ENCODE measurements at places on chromosomes 1 and 21. TPM values are rescaled to one million over a fixed set of nuclear protein-coding genes. Genes with fewer than 3 reads are reported as not detected.

The S100A7 gene
- total RNA-seq: not detected

The SPATA21 gene
- not detected for total RNA-seq

The RHEX gene
- not detected for total RNA-seq

The ETV3L gene
- total RNA-seq: not detected

The HDGF gene
- 185 TPM for total RNA-seq

The ZBTB8A gene
- 5.3 TPM for total RNA-seq

The LYSMD1 gene
- total RNA-seq: 7.1 TPM

The LRRC71 gene
- total RNA-seq: not detected

The KCNN3 gene
- total RNA-seq: not detected

The SPRR2B gene
- total RNA-seq: not detected

GRCh38 chr1:224497714-224498573 is 63.3 kb upstream of the WDR26 start:
- H3K36me3 ChIP-seq: no peaks in the 10 kb centered on the region
- no peaks in the 10 kb centered on the region for H3K27me3 ChIP-seq
- H3K27ac ChIP-seq: peak overlapping the region; percentile 96

DNA sequence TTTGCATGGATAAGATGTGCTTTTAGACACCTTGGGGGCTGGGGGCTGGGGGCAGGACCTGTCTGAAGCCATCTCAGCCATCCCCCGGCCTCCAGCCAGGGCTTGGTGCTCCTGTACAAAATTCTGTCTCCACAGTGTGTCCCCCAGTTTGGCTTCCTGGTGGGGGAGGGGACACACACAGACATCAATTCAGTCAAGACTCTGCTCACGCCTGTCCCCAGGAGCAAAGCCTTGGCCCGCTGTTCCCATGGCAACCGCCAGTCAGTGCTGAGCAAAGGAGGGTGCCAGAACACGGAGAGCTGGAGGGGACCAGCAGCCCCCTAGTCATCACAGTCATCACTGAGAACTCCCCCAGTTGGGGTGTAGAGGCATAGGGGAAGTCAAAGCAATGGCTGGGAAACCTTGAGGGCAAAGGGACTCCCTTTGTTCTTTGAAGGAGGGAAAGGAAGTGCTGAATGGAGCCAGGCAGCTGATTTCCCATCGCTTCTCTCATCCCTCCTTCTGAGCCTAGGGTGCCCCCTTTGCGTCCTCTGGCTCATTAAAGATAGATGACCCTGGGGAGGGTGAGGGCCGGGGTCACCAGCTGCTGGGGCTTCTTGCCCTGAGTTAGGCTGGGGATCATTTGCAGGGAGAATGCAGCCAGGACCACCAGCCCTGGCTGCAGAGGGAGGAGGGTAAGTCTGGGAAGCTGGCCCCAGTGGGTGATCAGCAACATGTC is 134.9 kb upstream of the IPO9 start:
- H3K4me3 ChIP-seq: no peak overlapping the region
- no peak for DNase-seq
- H3K27ac ChIP-seq: 0 out of 2 replicates have a peak overlapping the region, but pooled peaks have one; percentile 21

DNA sequence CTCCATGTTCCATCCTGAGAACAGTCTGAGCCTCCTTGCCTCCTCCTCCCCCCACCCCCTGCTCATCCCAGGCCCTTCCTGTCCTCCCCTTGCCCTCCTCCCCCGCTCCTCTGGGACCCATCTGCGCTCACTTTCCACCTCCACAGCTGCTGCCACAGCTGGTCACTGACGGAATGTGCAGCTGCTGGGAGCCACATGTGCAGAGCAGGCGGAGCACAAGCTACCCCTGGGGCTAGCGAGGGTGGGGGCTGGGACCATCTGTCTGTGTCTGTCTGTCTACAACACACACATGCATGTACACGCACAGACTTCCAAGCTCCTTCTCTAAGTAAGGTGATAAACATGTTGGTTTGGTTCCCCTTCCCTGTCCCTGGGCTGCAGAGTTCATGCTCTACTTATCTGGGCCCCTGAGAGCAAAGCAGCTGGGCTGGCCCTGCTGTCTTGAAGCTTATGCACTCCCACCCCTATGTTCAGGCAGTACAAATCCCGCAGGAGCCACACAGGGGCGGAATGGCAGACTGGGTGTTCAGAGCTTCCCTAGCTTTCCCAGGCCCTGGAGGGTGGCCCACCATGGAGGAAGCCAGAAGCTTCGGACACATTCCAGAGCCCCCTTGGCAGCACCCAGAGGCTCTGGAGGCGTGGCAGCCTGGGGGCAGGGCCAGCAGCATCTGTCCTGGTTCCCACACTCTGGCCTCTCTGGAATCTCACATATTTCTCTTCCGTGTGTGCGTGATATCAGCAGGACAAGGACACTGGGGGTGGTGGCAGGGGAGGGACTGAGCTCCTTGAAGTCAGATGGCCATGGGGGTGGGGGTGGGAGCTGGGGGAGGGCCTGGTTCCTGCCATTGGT is 7.0 kb upstream of the HEYL start:
- peak; percentile 64 for DNase-seq
- H3K27ac ChIP-seq: no peak overlapping the region
- H3K36me3 ChIP-seq: no peaks in the 10 kb centered on the region
- no peak overlapping the region for H3K4me3 ChIP-seq
- H3K4me1 ChIP-seq: peaks cover 20% of the 10 kb centered on the region
- H3K27me3 ChIP-seq: no peaks in the 10 kb centered on the region

- no peak overlapping the region for H3K27ac ChIP-seq
- no peaks in the 10 kb centered on the region for H3K27me3 ChIP-seq
- H3K4me1 ChIP-seq: no peaks in the 10 kb centered on the region
- no peak overlapping the region for H3K4me3 ChIP-seq
These were observed 44.0 kb downstream of the EIF2D start for GRCh38 chr1:206568256-206568655.

DNA sequence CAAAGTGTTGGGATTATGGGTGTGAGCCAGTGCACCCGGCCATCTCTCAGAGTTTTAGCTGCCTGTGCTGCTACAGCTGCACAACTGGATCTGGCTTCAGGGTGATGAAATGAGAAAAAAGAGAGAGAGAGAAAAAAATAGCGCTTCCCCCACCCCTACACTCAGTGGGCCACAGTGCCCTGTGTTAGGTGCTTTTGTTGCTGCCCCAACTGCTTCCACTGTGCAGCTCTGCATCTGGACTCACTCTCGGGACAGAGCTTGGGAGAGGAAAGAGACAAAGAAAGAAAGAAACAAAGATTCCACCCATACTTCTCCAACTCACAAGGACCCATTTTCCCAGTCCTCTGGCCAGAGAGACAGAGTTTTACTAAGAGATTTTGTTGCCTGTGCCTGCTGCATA is 50.4 kb downstream of the INAVA start:
- H3K27ac ChIP-seq: no peak overlapping the region
- H3K4me3 ChIP-seq: no peak overlapping the region
- H3K36me3 ChIP-seq: no peaks in the 10 kb centered on the region
- H3K27me3 ChIP-seq: peaks cover 45% of the 10 kb centered on the region
- no peak for DNase-seq
- no peaks in the 10 kb centered on the region for H3K4me1 ChIP-seq

DNA sequence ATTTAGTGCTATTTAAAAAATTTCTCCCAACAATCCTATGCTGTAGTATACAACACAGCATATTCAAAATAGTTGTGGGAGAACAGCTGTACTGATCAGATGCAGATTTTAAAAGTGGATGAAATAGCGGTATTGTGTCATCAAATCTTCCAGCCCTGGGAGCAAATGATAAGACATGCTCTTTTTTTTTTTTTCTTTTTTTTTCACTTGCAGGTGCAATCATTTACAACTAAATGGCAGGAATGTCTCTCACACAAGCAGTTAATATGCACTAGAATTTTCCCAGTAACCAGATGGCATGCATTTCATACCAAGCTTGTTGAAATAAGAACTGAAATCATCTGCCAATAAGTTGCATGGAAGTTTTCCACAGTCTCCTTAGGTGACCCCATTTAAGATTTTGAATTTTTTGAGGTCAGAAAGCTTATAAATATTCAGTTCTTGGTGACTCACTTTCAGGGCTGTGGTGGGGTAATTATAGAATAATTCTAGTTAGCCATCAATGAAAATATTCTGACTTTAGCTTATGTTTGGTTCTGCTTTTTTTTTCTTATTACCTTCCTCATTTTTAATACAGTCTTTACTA is 623.9 kb upstream of the NR5A2 start:
- no peak overlapping the region for H3K27ac ChIP-seq
- no peaks in the 10 kb centered on the region for H3K4me1 ChIP-seq
- H3K36me3 ChIP-seq: no peaks in the 10 kb centered on the region

GRCh38 chr1:40684669-40685068 is 6.8 kb upstream of the NFYC start:
- H3K4me3 ChIP-seq: no peak overlapping the region
- H3K27me3 ChIP-seq: no peaks in the 10 kb centered on the region
- no peak for DNase-seq
- H3K27ac ChIP-seq: no peak overlapping the region
- no peaks in the 10 kb centered on the region for H3K4me1 ChIP-seq

- DNase-seq: no peak
- H3K4me1 ChIP-seq: no peaks in the 10 kb centered on the region
- H3K36me3 ChIP-seq: no peaks in the 10 kb centered on the region
- no peak overlapping the region for H3K4me3 ChIP-seq
- no peaks in the 10 kb centered on the region for H3K27me3 ChIP-seq
These were observed 260.3 kb upstream of the PLD5 start for GRCh38 chr1:242784807-242785206.

DNA sequence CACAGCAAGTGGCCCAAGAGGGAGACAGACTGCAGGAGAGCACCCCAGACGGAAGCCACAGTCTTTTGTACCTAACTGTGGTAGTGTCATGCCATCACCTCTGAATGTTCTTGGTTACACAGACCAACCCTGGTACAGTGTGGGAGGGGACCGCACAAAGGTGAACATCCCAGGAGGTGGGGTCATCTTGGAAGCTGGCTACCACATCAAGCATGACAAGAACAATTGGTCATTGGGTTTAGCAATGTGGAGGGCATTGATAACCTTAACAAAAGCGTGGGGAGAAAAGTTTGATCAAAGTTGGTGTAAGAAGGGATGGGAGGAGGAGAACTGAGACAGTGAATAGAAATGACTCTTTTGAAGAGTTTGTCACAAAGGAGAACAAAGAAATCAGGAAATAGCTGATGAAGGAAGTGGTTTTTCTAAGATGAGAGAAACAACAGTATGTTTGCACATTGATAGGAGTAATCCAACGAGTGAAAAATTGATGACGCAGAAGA is 87.1 kb upstream of the CACNA1E start:
- 0 out of 2 replicates have a peak, but pooled peaks cover 11% of the 10 kb centered on the region for H3K27me3 ChIP-seq
- no peaks in the 10 kb centered on the region for H3K4me1 ChIP-seq
- H3K36me3 ChIP-seq: no peaks in the 10 kb centered on the region
- H3K4me3 ChIP-seq: no peak overlapping the region
- no peak for DNase-seq
- H3K27ac ChIP-seq: no peak overlapping the region

GRCh38 chr1:62336638-62336994 is 17.4 kb upstream of the KANK4 start:
- peaks cover 9% of the 10 kb centered on the region for H3K4me1 ChIP-seq
- no peak overlapping the region for H3K27ac ChIP-seq
- no peaks in the 10 kb centered on the region for H3K27me3 ChIP-seq
- H3K4me3 ChIP-seq: no peak overlapping the region

- H3K27ac ChIP-seq: no peak overlapping the region
- no peaks in the 10 kb centered on the region for H3K27me3 ChIP-seq
- H3K4me1 ChIP-seq: no peaks in the 10 kb centered on the region
- DNase-seq: no peak
These were observed 67.2 kb downstream of the HMGB4 start for GRCh38 chr1:33931111-33931475.

DNA sequence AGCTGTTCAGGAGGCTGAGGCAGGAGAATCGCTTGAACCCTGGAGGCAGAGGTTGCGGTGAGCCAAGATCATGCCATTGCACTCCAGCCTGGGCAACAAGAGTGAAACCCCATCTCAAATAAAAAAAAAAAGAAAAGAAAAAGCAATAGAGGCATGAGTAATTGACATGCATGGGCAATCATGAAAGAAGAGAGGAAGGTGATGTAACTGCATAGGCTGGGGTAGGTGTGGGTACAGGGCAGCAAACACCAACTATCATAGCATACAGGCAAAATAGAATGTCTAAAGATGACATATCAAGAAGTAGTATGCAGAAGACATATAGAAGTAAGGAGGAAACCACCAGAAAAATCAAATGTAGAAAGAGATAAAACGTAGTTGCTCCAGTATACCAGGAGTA is 19.0 kb upstream of the MGST3 start:
- H3K27ac ChIP-seq: no peak overlapping the region
- DNase-seq: no peak
- H3K4me1 ChIP-seq: no peaks in the 10 kb centered on the region
- 0 out of 2 replicates have a peak, but pooled peaks cover 7% of the 10 kb centered on the region for H3K27me3 ChIP-seq
- H3K36me3 ChIP-seq: no peaks in the 10 kb centered on the region
- H3K4me3 ChIP-seq: no peak overlapping the region

DNA sequence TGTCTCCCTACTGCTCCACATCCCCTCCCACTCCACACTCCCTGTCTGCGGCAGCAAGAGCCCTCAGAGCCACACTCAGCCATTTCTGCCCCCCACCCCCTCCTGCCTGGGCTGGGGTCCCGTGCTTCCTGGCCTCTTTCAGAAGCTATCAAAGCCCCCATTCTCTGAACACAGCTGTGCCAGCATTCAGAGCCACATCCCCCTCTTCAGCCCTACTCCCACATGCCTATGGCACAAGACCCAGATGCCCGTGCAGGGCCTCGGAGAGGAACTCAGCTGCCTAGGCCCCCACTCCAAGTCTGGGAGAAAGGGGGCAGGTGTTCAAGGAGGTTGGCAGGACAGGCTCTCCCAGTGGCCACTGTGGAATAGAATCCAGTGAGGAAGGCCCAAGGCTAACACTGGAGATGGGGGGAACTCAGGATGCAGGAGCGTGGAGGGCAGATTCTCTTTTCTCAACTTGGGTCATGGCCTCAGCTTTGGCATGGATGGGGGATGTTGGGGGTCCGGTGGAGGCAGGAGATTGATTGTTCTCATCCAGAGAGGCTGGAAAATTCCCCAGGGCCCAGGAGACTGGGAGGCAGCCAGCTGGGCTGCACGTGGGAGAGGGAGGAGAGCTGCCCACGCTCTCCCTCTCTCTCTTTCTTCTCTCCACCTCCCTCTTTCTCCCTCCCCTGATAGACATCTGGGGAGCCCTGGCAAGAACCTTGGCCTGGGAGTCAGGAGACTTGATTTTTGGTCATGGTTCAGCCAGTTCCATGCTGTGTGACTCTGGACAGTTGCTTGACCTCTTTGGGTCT is 3.5 kb upstream of the BCAN start:
- no peak overlapping the region for H3K27ac ChIP-seq
- no peak for DNase-seq
- H3K4me3 ChIP-seq: no peak overlapping the region
- H3K4me1 ChIP-seq: no peaks in the 10 kb centered on the region
- peaks cover 79% of the 10 kb centered on the region for H3K27me3 ChIP-seq
- H3K36me3 ChIP-seq: no peaks in the 10 kb centered on the region

- DNase-seq: peak; percentile 26
- H3K27ac ChIP-seq: peak overlapping the region; percentile 48
- H3K4me1 ChIP-seq: peaks cover 36% of the 10 kb centered on the region
- no peaks in the 10 kb centered on the region for H3K36me3 ChIP-seq
- no peaks in the 10 kb centered on the region for H3K27me3 ChIP-seq
These were observed 18.0 kb upstream of the VSIG8 start for GRCh38 chr1:159880430-159880829.

GRCh38 chr1:46556822-46557221 is 5.4 kb upstream of the KNCN start:
- no peaks in the 10 kb centered on the region for H3K36me3 ChIP-seq
- no peak overlapping the region for H3K4me3 ChIP-seq
- H3K4me1 ChIP-seq: peaks cover 6% of the 10 kb centered on the region
- H3K27me3 ChIP-seq: peaks cover 5% of the 10 kb centered on the region
